EL (cell line): ENCODE measurements at places on chromosomes 4 and X.

DNA sequence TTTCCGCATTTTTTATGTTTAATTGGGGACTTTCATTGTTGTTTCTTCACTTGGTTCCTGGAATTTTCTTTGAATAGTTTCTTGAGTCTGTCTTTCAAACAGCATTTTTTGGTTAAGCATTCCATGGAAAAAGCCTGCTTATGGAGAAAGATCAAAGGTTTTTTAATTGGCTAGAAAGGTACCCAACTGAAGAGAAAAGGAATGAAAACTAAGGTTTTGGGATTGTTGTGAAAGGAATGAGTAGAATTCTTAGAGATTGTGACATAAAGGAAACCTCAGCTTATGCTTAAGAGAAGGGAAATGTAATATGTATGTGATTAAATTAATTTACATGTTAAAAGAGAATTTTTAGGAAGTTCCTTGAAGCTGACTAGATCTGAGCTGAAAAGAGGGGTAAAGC lies 82.8 kb downstream of the CCKAR start:
- no peak for DNase-seq

DNA sequence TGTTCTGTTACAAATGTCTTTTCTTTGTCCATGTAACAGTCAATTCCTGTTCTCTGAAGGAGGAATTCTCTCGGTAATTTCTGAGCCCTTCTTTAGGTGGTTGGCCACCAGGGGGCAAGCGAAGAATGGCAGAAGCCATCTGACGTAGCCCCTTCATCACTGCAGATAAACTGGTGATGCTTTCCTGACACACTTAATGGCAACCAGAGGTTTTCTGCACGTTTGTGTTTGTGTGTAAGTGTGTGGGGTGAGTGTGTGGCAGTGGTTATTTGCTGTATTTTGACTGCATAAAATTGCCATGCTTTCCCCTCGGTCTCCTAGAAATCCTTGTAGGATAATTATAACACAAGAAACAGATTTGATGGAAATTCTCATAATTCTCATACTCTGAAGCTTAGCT lies 64.8 kb upstream of the STOX2 start:
- DNase-seq = peak; percentile 61

DNA sequence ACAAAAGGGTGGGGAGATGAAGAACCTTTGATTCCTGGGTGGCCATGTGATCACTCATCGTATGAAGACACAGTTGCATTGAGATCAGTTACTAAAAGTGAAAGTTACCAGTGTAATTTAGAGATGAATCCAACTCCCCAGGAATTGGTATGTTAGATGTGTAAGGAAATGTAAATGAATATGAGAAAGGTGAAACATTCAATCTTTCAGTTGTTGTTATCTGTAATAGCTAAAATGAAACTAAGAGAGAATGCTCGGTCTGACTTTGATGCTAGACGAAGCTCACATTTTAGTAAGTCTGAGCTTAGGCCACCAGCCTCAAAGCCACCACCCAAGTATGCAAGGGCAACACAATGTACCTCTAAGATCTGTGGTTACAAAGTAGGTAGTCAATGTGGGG lies 194.3 kb upstream of the POF1B start:
- DNase-seq = no peak

DNA sequence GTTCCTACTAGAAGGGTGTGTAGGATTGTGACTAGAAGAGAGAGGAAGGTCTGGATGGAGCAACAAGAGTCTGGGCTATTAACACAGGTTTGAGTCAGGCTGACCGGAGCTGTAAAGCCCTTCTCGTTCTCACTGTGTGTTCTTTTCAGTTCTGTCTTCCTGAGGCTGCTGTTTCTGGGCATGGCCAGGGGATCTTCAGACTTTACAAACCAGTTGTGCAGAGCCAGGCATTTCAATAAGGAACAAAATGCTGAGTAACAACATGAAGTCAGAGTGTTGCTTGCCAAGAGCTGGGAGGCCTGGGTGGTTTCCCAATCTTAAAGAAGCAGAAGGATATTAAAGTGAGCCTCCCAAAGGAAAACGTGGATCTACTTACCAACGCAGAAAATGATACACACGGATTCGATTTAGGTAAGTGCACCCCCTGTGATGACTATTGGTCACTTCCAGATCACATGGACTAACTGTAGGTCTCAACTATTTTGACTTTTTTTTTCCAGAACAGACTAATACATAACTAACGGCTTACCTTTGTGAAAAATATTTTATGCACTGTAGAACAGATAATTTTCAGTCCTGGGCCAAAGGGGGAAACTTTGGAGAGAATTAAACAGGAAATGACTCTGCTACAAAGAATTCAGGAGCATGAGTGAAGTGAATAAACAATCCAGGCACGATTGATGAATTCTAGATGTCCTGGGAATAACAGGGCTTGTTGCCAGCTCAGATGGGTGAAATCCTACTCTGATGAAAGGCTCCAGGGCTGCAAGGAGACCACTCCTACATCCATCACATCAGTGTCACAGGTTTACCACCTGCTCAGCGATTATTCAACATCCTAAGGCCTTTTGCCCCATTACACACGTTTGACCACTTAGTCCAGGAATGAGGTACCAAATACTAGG lies 94.5 kb downstream of the ANXA3 start:
- DNase-seq = peak; percentile 89

DNA sequence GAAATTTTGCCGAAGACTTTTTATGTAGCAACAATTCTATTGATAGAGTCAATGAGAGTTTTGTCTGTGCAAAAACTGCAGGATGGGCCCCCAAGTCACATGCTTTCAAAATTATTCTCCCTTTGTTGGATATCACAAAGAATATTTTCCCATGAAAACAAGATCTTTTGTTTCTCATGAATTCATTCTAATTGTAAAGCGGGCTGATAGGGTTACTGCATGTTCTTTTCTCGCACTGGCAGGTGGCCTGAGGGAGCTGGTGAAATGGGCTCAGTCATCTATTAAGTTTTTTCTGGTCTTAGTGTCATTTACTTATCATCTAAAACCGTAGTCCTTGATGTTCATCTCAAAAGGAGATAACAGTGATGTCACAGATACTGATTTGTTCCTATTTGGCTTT lies 44.2 kb downstream of the MID1IP1 start:
- DNase-seq = no peak

DNA sequence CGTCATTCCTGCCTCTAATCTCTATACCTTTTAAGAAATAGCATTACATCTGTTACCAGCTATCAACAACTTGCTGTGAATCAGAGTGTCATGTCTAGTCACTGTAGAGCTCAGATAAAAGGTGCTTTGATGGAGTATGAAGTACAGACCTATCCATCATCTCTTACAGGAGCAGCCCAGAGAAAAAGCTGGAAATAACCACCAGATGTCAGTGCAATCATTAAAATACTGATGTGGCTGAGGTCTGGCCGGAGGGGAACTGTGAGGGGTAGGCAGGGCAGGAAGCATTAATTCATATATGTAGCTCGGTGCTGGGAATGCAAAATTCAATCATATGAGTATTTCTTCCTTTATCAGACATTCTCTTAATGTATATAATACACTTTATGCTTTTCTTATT lies 100.6 kb downstream of the AKAP4 start:
- peak; percentile 1 for DNase-seq

- DNase-seq = peak; percentile 60
Measured at GRCh38 chr4:118351851-118352827, 664 bp downstream of the PRSS12 start.

GRCh38 chr4:151564321-151564720 lies 155.3 kb downstream of the FHIP1A start:
- no peak for DNase-seq

DNA sequence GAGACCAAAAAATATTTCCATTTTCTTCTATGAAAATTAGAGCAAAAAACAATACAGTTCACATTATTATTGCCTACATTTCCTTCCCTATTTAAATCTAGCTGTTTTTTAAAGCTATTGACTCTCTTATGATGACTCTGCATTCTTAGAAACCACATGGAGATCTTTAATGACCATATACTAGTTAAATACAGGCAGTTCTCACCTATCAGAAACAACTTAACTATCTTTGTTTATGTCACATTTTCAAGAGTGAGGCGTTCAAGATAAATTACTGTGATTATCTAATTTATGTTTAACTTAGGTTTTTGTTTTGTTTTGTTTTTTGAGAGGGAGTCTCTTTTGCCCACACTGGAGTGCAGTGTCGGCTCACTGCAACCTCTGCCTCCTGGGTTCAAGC lies 3.0 kb downstream of the CISD2 start:
- DNase-seq = no peak

- no peak for DNase-seq
Measured at GRCh38 chr4:37879365-37879764, 11.5 kb upstream of the TBC1D1 start.

DNA sequence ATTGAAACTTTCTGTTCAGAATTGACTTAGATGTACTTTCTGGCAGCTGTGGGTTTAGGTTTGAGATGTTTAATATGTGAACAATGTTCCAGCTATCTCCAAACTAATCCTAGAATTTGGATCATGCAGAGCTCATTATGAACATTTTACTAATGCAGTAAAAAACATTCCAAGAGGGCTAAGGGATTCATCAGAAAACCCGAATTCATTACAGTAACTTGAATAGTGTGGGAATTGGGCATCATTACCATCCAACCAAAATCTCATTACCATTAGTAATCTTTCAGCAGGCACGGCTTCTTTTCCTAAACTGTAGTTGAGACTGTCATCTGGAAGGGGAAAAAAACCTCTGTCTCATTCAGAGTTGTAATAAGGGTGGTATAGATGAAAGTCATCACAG lies 91.0 kb downstream of the LIMCH1 start:
- DNase-seq = no peak

GRCh38 chr4:125125276-125125675 lies 189.5 kb upstream of the FAT4 start:
- no peak for DNase-seq

GRCh38 chr4:7944599-7945220 lies 5.0 kb upstream of the AFAP1 start:
- no peak for DNase-seq

GRCh38 chrX:48956728-48957414 lies 536 bp downstream of the OTUD5 start:
- no peak for DNase-seq

DNA sequence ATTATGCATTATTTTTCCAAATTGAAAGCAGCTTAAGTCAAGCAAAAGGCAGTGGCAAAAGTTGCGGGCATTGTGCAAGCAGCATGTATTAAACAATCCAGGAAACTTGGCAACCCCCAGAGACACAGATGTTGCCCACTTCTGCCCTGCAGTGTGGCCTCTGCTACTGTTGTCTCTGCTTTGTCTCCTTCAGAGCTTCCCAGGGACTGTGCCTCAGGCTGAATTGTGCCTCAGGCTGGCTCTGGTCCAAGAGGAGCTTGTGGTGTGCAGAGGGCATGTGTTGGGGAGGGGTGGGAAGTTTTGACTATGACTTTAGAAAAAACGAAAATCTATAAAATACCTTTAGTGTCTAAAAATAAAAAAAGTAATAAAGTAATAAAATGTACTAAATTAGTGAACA lies 201.4 kb downstream of the CCSER1 start:
- DNase-seq = peak; percentile 3

- no peak for DNase-seq
Measured at GRCh38 chr4:145302725-145303124, 122.3 kb upstream of the OTUD4 start.

GRCh38 chrX:97057349-97057909 lies 173.7 kb downstream of the RPA4 start:
- no peak for DNase-seq

DNA sequence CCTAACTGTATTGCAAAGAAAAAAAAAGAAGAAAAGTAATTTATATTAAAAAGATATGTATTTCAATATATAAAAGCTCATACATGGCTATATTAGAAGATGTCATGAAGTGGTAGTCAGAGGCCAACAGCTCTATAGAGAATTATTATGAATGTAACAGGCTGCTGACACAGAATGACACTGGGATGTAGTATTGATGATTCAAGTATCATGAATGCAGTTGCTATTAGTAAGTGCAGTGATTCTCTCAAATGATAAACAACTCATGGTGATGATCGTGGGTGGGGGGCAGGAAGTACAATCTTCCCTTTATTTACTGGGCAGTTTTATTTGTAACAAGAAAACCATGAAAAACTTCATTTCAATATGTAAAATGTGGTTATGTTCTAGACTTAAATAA lies 124.6 kb downstream of the COL4A6 start:
- DNase-seq = peak; percentile 59
